ENCODE measurements at places on chromosomes 2 and 18.

DNA sequence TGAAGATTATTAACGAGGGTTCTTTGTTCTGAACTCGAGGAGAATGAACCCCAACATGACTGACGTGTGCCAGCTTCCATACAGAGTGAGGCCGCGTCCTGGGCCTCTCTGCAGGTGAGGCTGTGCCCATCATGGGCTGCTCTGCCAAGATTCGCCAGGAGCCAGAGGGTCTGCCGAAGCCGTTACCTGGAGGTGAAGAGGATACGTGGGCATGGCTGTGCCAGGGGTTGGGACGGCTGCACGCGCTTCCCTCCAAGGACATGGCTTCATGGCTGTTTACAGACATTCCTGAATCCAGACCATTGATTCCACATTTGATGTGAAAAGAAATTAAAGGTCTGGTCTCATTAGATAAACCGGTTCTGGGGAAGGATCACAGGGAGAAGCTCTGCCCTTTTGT lies 211.4 kb upstream of the SALL3 start:
- DNase-seq = no peak

DNA sequence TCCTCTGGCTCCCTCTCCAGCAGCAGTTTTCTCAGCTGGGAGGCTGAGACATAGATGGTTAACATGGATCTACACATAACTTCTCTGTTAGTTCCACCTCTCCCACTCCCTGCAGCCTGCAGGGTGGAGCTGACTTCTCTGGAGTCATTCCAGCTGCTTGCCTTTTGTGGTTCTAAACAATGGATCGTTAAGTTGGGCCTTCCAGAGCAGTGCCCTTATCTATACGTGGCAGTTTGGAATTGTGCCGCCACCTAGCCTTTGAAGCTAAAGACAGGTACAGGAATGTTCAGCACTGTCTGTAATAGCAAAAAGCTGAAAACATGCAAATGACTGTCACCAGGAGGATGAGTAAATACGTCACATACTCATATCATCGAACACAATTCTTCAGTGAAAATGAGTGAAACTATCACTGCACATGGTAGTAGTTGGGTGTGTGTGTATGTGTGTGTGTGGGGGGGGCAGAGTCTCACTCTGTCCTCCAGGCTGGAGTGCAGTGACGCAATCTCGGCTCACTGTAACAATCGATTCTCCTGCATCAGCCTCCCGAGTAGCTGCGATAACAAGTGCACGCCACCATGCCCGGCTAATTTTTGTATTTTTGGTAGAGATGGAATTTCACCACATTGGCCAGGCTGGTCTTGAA lies 50.3 kb downstream of the SH2D6 start:
- DNase-seq = no peak

- no peak for DNase-seq
Observed at GRCh38 chr2:24919506-24920097, 435 bp downstream of the ADCY3 start.

- DNase-seq = no peak
Observed at GRCh38 chr18:34219651-34220050, 5.1 kb downstream of the NOL4 start.

- no peak for DNase-seq
Observed at GRCh38 chr2:118786746-118787145, 60.7 kb downstream of the EN1 start.

DNA sequence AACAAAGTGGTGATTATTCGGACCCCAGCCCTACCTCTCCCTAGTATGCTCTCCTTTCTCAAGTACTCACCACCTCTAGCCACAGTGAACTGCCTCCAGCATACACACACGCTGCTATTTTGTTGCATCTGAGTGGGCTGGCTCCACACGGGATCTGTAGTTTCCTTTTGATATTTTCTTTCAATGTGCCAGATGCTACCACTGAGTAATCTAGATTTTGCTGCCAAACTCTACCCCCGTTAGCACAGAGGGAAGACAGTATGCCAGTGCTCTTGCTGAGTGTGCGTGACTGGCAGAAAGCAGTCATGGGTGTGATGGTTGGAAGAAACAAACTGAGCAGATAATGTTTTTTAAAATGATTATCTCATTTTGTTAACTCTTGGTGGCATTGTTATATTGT lies 11.6 kb downstream of the CFLAR start:
- DNase-seq = peak; percentile 88

- no peak for DNase-seq
Observed at GRCh38 chr2:42566837-42567321, 1.6 kb upstream of the MTA3 start.

DNA sequence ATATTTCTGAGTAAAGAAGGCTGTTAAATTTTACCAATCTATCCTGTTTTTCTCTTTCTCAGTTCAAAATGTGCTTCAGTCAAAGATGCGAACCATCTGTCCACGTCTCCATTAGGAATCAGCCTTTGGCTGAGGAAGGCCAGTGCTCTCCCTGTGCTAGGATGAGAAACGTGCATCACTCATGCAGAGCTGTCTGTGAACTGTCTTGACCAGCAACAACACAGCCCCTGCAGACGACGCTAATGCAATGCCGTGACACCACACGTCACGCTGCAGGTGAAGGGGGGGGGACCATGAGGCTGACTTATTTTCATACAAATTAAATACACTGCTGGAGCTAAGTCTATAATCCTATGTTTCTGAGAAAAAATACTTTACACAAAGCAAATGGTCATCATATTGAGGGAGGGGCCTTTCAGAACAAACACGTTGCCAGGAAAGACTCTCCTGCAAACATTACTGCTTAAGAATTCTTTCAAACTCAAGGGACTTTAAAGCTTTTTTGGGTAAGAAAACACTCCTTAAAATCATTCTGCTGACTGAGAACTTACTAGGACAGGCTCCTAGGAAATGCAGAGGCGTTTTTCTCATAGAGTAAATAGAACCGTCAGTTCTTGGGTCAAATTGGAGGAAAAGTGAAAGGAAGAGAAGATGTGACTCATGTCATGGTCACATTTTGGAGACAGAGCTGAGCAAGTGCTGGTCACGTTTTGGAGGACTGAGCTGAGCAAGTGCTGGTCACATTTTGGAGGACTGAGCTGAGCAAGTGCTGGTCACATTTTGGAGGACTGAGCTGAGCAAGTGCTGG lies 97.0 kb downstream of the MBP start:
- peak; percentile 60 for DNase-seq

DNA sequence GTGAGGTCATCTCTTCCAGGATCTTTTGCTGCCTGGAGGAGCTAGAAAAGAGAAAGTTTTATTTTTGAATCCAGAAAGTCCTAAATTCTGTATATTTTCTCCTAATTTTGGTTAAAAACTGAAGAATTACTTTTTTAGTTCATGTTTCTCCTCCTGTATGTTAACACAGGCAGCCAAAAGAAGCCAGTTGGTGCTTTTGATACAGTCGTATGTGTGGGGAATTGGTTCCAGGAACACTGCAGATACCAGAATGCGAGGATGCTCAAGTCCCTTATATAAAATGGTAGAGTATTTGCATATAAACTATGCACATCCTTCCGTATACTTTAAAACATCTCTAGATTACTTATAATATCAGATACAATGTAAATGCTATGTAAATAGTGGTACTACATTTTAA lies 22.6 kb upstream of the ADAM23 start:
- DNase-seq = no peak

- no peak for DNase-seq
Observed at GRCh38 chr2:168478206-168478605, 22.1 kb downstream of the CERS6 start.

GRCh38 chr2:127545189-127545588 lies 9.7 kb downstream of the MYO7B start:
- no peak for DNase-seq

DNA sequence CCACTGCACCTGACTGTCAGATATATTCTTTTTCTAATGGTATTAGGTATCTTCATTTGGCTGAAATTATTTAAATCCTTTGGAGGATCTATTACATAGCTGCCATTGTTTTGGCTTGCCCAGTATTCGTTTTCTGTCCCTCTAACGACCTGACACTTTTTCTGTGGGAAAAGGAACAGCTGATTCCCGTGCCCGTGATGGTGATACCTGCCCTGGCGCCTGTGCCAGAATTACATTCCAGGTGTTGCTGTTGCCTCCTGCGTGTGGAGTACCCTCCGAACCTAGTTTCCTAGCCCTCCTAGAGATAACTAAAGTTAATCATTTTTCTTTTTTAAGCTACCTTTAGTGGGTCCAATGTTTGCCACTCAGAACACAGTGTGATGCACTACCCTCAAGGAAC lies 14.0 kb downstream of the HOXD1 start:
- no peak for DNase-seq

DNA sequence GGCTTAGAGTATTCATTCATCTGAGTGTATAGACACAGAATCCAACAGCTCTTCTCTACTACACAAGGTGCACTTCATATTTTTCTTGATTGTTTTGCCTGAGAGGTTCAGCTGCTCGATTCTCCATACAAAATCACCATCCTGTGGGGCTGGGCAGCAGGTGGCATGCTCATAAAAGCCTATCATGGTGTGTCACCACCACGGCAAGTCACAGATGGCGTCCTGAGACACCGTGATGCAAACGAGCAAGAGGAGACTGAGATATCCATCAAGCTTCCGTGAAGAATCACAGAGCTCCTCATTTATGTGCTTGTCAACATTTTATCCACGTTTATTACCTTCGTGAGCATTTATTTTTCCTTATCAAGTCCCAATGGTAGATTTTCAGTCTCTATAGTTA lies 22.4 kb upstream of the NRP2 start:
- no peak for DNase-seq

GRCh38 chr2:23692263-23692662 lies 234.7 kb downstream of the ATAD2B start:
- DNase-seq = no peak

- DNase-seq = no peak
Observed at GRCh38 chr2:190159453-190159852, 96.9 kb upstream of the MSTN start.

DNA sequence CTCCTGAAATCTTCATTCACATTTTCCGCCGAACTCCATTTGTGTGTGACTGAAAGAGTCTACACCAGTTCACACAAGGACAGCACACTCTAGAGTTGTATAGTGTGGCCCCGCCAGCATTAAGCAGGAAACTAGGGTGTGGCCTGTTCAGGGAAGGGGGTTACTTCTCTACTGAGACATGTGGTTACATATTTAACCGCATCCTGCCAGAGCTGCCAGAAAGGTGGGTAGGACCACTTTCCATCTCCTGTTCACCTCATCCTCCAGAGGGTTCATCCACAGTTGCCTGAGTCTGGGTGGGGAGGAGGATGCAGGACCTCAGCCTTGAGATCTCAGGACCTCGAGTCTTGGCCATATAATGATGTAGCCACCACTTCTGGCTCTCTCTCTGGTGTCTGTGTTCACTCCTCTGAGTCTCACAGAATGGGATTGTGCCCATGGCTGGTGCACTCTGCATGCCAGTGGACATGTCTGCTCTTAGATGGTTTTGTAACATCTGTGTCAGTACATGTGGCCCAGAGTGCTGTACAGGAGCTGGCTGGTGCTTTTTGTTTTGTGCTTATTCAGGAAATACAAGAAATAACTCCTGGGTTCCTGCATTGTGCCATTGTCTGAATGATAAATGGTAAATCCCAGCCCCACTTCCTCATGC lies 7.7 kb upstream of the SP140L start:
- DNase-seq = peak; percentile 7

DNA sequence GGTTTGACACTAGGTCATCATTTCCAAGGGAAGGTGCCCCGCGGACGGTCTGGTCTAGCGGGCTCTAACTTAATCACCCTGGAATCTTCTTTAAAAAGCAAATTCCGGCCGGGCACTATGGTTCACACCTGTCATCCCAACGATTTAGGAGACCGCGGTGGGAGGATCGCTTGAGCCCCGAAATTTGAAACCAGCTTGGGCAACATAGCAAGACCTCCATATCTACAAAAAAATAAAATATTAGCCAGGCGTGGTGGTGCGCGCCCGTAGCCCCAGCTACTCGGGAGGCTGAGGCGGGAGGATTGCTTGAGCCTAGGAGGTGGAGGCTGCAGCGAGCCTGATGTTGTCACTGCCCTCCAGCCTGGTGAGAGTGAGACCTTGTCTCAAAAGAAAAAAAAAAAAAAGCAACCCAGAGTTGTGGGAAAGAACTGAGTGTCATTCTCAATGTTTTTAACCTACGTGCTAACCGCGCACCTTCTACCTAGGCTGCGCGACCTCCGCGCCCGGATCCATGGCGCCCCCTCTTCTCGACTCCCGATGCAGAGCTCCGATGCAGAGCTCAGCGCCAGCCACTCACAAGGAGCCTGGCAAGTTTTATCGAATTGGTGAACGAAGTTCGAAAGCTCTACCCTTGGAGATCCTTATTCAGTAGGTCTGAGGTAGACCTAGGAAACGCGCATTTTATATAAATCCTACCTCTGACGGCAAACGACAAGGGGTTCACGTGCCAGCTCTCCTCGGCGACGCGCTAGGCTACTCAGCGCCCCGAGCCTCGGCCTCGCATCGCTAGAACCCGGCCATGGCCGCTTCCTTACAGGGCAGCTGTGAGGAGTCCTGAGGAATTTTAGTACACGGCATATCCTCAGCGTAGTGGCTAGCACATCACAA lies 888 bp upstream of the TWSG1 start:
- DNase-seq = peak; percentile 47

DNA sequence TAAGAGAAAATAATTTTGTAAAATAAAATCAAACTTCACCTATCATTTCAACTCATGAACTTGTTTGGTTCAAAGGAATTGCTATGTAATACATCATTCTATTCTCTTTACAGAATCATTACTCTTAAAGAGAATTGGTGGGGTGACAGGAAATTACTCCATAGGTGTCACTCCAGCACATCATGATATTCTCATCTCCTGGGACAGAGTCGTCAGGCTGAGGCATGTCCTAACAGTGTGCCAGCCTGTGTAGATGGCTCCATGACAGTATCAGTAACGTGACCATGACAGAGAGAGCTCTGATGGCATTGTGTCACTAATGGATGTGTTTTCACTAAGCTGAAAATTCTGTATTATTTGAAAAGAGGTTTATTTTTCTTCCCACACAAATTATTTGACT lies 13.9 kb downstream of the SPATS2L start:
- peak; percentile 36 for DNase-seq

DNA sequence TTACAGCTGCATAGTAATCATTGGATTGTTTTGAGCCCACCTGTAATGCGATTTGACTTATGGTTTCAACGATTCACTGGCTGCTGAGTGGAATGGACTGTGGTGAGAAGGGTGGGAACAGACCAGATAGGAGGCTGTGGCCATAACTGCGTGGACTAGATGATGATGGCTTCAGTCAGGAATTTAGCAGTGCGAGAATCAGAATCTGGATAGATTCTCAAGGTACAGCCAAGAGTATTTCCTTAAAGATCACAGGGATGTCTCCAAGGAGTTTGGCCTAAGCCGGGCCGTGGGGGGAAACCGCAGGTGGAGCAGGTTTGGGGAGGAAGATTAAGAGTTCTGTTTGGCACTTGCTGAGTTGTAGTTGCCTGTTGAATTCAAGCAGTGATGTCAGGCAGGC lies 44.0 kb upstream of the CHMP1B start:
- no peak for DNase-seq

GRCh38 chr2:60992985-60993392 lies 24.5 kb upstream of the PEX13 start:
- DNase-seq = peak; percentile 97

All from inflammatory macrophage treated with lipopolysaccharide for 4 hours (primary cell).